CD14-positive monocyte (primary cell): ENCODE measurements at places on chromosomes 4 and X.

DNA sequence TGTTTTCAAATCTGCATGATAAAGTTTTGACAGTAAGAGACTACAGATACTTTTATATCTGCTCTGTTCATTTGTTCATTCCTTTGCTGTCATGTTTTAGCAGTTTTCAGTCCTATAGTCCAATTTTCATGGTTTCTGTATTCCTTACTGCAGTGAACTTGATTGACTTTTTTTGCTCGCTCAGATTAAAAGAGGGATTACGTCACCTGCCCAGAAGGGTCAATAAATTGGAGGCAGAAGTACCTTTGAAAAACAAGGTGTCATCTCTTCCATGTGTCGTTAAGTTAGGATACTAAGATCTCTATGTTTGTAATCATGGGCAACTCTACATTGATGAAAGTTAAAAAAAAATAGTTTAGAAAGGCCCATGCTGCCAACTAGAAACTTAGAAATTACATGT is 250.1 kb upstream of the SMIM31 start:
- no peak overlapping the region for H3K4me3 ChIP-seq
- H3K27ac ChIP-seq, result no peak overlapping the region
- no peak for DNase-seq
- H3K27me3 ChIP-seq, result no peaks in the 10 kb centered on the region

DNA sequence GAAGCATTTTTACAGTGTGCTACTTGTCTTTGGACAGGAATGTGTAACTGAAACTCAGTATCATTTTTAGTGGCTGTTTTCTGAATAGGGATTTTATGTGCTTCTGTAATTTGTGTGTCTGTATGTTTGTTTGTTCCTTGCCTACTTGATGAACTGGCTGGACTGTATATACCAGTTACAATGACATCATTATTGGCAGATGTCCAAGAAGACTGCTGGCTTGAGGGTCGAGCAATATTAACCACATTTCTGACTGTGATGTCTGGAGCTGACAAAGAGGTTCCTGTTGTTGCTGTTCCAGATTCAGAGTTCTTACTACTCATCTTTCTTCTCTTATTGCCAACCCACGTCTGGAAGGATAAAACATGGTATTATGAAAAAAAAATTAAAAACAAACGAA is 33.0 kb downstream of the HDX start:
- peaks cover 4% of the 10 kb centered on the region for H3K4me1 ChIP-seq
- H3K4me3 ChIP-seq, result no peak overlapping the region
- H3K27me3 ChIP-seq, result no peaks in the 10 kb centered on the region
- H3K27ac ChIP-seq, result no peak overlapping the region

DNA sequence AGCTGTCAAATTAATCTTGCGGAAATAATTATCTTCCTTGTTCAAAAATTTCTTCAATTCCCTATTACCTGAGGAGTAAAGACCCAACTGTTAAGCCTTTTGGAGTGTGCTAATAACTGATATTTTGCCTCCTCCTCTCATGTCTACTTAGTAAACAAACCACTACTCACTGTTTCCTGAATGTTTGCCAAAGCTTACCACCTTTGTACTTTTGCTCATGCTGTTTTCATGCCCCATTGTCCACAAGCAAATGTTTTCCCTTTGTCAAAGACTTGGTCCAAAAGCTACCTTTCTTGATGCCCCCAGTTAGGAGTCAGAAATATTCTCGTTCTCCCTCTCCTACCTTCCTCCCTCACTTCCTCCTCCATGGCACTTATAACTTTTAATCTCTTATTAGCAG is 226.1 kb downstream of the ENOX2 start:
- no peak overlapping the region for H3K27ac ChIP-seq
- H3K4me3 ChIP-seq, result no peak overlapping the region
- H3K4me1 ChIP-seq, result no peaks in the 10 kb centered on the region
- H3K36me3 ChIP-seq, result peaks cover 12% of the 10 kb centered on the region
- H3K27me3 ChIP-seq, result no peaks in the 10 kb centered on the region
- no peak for DNase-seq

GRCh38 chr4:169756971-169757574 is 671 bp downstream of the HPF1 start:
- no peak for DNase-seq
- peaks cover 17% of the 10 kb centered on the region for H3K36me3 ChIP-seq
- H3K4me1 ChIP-seq, result peaks cover 14% of the 10 kb centered on the region
- peak overlapping the region; percentile 86 for H3K4me3 ChIP-seq

- H3K4me3 ChIP-seq, result no peak overlapping the region
- no peaks in the 10 kb centered on the region for H3K36me3 ChIP-seq
- H3K27ac ChIP-seq, result no peak overlapping the region
Measured at GRCh38 chr4:73653695-73654106, 33.5 kb upstream of the RASSF6 start.

DNA sequence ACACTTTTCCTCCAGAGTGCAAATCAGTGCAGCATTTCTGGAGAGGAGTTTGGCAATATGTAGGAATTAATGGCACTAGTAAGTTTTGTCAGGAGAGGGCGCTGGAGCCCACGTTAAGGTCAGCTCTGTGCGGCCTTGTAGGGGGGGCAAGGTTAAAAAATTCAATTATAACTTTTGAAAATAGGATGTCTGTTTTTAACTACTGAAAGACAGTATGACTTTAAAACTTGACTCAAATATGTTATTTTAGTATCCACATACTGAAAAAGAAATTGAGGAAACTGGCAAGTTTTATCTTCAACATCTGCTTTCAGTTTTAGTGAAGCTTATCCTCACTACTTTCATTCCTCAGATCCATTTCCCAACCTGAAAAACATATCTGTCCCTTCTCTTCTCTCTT is 30.9 kb upstream of the HSD17B13 start:
- DNase-seq, result no peak
- H3K4me1 ChIP-seq, result no peaks in the 10 kb centered on the region
- H3K4me3 ChIP-seq, result no peak overlapping the region
- no peaks in the 10 kb centered on the region for H3K27me3 ChIP-seq

- no peak for DNase-seq
- peaks cover 3% of the 10 kb centered on the region for H3K27me3 ChIP-seq
- H3K4me1 ChIP-seq, result no peaks in the 10 kb centered on the region
- peaks cover 17% of the 10 kb centered on the region for H3K36me3 ChIP-seq
Measured at GRCh38 chrX:19557822-19558221, 42.5 kb upstream of the MAP3K15 start.

- H3K27me3 ChIP-seq, result no peaks in the 10 kb centered on the region
- peak overlapping the region; percentile 96 for H3K27ac ChIP-seq
- peak overlapping the region; percentile 99 for H3K4me3 ChIP-seq
- H3K4me1 ChIP-seq, result peaks cover 39% of the 10 kb centered on the region
Measured at GRCh38 chr4:183443655-183444213, 702 bp upstream of the CDKN2AIP start.

GRCh38 chr4:55980725-55981124 is 32.0 kb downstream of the CEP135 start:
- peaks cover 62% of the 10 kb centered on the region for H3K36me3 ChIP-seq
- no peaks in the 10 kb centered on the region for H3K4me1 ChIP-seq
- H3K4me3 ChIP-seq, result no peak overlapping the region
- no peak overlapping the region for H3K27ac ChIP-seq
- H3K27me3 ChIP-seq, result no peaks in the 10 kb centered on the region
- DNase-seq, result no peak

DNA sequence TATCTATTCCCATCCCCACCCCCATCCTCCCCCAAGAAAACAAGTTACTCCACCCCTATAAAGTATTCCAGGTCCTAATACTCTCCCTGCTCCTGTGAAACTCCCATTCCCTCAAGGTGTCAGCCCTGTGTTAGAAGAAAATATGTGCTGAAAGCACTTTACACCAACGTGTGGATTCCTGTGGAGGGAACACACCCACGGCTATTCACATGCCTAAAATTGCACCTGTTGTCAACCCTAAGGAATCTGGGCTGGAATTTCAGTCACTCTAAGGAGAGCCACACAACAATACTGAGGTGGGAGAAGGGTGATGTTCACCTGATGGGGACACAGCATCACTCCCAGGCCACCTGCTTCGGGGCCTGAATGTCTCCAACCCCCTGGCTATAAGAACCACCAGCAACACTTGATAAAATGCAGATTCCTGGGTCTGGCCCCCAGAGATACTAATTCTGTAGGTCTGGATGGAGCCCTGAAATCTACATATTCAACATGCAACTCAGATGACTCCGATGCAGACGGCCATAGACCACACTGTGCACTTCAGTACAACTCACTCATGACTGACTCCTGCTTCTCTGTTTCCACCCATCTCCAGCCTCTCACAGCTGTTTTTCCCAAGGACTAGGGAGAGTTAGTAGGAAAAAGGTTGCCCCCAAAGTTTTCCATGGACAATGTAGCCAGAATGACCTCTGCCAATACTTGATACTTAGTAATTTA is 15.8 kb downstream of the SCD5 start:
- peaks cover 6% of the 10 kb centered on the region for H3K4me1 ChIP-seq
- no peak for DNase-seq
- H3K27ac ChIP-seq, result no peak overlapping the region
- no peaks in the 10 kb centered on the region for H3K27me3 ChIP-seq

DNA sequence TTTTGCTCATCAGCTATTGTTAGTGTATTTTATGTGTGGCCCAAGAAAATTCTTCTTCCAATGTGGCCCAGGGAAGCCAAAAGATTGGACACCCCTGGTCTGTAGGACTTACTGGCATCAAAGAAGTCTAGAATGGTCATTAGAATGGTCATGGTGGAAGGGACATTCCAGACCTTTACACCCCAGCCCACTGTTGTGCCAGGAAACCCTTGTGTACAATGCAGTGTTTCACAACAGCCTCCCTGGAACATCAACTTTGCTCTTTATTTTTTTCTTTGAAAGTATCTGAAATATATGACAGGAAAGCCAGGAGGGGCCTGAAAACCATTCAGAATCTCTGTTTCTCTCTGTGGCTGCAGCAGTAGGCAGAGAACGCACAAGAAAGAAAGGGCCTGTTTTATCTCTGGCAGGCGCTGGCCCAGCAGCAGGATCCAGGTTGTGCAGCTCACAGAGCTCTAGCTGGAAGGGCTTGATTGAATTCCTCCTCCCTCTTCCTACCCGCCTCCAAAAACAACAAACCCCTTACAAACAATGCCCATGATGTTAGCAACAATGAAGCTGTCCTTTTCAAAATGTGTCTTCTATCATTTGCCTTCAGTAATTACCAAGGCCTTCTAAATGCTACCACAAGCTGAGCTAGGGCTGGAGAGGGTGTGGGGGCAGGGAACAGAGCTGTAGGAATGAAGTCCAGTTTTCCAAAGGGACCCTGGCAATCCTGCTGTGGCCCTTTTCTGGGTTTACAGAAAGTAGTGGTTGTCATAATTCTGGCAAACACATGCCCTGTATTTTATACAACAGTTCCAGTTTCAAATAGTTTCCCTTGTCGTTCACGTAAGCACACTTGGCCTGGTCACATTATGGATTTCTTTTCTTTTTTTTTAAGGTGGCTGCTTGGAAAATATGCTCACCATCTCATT is 32.3 kb upstream of the TFDP3 start:
- H3K27me3 ChIP-seq, result no peaks in the 10 kb centered on the region
- H3K4me3 ChIP-seq, result no peak overlapping the region
- no peaks in the 10 kb centered on the region for H3K4me1 ChIP-seq
- H3K27ac ChIP-seq, result no peak overlapping the region
- no peaks in the 10 kb centered on the region for H3K36me3 ChIP-seq
- no peak for DNase-seq

DNA sequence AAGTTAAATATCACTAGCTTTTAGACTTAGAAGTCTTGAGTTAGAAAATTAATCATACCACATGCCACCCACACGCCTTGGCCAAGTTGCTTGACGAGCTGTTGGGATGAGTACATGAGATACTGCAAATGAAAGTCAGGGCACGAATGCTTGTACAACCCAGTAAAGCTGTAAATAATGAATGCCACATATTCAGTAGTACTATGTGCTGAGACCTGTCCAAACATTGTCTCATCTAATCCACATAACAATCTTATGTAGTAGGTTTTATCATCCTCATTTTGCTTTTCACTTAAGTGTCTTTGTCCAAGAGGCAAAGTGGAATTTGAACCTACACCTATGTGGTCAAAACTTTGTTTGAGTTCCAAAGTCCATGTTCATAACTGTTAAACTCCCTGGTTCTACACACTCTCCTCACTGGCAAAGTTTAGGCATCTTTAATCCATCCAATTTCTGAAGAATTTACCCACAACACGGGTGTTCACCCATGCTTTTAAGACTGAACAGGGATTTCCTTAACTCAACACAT is 74.1 kb downstream of the LDB2 start:
- H3K4me3 ChIP-seq, result no peak overlapping the region
- H3K27me3 ChIP-seq, result no peaks in the 10 kb centered on the region
- DNase-seq, result no peak

GRCh38 chr4:138393886-138394610 is 151.9 kb upstream of the SLC7A11 start:
- peak overlapping the region; percentile 87 for H3K27ac ChIP-seq
- H3K27me3 ChIP-seq, result no peaks in the 10 kb centered on the region
- no peaks in the 10 kb centered on the region for H3K36me3 ChIP-seq
- no peak overlapping the region for H3K4me3 ChIP-seq
- peaks cover 19% of the 10 kb centered on the region for H3K4me1 ChIP-seq

DNA sequence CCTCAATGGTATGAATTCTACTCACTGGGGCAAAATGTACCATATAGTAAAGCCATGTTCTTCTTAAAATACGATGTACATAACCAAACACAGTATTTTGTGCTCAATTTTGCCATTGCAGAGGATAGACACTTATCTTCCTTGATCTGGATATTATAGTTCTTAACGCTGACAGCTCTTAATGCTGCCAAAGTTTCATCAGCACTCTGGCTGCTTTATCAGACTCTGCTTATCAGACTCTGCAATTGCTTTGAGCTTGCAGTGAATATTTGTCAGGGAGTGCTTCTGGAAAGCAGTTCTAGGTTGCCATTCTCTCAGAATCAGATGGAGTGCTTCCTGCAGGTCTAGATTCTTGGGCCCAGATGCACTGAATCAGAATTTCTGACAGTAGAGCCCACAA is 863.1 kb downstream of the CCSER1 start:
- H3K27me3 ChIP-seq, result no peaks in the 10 kb centered on the region
- no peak overlapping the region for H3K4me3 ChIP-seq
- DNase-seq, result no peak
- no peaks in the 10 kb centered on the region for H3K4me1 ChIP-seq
